ENCODE measurements at places on chromosomes 3 and 15.

DNA sequence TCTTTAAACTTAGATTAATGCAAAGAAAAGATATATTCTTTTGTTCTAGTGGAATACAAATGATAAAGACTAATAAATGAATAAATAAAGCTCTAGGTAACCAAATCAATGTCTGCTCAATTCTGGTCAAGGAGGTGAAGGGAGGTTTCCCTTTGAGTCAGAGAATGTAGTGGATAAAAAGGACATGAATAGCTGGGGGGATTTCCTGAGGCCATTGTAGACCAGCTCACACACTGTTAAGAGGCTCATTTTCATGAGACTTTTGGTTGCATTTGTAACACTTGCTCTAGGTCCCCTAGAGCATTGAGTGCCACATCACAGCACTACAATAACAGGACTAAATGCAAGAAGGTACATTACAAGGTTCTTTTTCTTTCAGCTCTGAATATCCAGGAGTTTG lies 170.7 kb downstream of the TIGIT start:
- no peak for DNase-seq

GRCh38 chr3:37315669-37316068 lies 141.3 kb upstream of the LRRFIP2 start:
- no peak for DNase-seq

DNA sequence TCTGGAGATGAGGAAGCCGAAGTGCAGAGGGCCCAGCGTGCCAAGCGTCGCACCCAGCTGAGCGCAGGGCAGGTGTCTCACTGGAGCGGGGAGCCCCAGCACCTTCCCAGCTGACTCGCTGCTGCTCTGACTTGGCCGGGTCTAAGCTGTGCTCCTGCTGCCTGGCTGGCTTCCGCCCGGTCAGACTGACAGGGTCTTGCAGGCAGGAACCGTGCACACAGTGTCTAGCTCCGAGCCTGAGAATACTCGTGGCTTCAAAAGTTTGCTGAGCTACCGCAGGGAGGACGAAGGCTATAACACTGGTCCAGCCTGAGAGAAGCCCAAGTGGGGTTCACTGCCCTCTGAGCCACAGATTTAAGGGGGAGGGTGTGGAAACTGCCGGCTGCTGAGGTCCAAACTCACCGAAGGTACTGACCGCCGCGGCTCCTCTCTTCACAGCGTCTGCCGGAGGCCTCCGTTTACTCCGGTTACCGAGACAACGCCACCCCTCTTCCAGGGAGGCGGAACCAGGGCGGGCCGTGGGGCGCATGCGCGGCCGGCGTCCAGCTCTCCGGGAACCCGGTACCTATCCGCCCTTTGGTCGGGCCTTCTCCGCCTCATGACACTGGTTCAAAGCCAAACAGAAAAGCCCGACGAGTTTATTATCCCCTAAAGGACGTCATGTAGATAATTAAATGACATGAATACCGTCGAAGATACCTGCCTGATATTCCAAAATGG lies at the start of gene CFAP44:
TSS of gene CFAP44 (minus strand) at position 443 of the 720 bp plus-strand sequence. CDS start 7,829 bp downstream, outside the sequence.
- peak; percentile 21 for DNase-seq

DNA sequence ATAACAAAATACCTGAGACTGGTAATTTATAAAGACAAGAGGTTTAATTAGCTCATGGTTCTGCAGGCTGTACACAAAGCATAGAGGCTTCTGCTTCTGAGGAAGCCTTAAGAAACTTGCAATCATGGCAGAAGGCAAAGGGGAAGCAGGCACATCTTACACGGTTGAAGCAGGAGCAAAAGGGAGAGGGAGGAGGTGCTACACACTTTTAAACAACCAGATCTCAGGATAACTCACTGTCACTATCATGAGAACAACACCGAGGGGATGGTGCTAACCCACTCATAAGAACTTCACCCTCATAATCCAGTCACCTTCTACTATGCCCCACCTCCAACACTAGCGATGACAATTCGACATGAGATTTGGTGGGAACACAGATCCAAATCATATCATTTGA lies 54.4 kb downstream of the ATP8B4 start:
- no peak for DNase-seq

DNA sequence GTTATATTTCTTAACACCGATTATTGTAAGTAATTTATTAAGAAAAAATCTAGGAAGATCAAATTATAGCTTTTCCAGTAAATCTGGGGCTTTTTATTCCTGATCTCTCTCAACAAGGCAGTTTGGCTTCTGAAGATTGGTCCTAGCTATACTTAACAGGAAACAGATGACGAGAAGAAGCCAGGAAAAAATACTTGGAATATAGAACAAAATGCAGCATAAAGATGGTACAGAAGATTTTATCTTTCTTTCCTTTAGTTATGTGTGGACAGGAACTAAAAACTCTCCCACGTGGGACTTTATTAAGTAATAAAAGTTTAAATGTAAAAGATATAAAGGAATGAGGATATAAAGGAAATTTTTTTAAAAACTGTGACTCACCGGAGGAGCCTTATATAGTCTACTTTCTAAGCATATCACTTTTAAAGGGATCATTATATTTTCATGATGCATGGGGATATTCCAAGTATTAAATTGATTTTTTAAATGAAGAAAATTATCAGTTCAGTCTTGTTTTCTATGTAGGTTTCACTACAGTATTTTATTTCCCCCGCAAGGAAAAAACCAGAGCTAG lies 8.2 kb downstream of the B3GNT5 start:
- DNase-seq = no peak

DNA sequence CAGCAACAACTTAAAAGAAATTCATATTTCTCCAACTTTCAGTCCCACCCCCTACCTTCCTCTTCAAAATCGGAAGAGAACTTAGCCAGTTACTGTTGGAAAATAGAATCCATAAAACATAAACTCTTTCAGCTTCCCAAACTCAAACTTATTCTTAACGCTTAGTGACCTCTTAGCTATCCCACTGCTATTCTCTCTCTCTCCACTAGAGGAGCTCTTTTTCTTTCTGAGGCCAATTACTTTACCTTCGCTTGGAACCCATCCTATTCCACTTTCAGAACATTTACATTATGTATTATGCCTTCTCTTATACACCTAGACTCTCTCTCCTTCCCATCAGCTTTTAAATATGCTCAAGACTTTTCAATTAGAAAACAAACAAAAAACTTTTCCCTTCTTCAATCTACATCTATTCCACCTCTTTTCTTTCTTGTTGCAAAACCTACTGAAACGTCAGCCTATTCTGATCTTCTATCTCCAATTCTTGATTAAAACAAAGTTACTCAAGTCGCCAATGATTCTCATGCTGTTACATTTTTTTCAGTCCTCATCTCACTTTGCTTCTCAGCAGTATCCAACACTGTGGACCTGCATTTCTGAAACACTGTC lies 13.4 kb upstream of the GHSR start:
- DNase-seq = no peak

- DNase-seq = no peak
Observed at GRCh38 chr3:108669208-108669607, 79.7 kb downstream of the DZIP3 start.

- no peak for DNase-seq
Observed at GRCh38 chr3:151604891-151605290, 128.8 kb upstream of the AADACL2 start.

DNA sequence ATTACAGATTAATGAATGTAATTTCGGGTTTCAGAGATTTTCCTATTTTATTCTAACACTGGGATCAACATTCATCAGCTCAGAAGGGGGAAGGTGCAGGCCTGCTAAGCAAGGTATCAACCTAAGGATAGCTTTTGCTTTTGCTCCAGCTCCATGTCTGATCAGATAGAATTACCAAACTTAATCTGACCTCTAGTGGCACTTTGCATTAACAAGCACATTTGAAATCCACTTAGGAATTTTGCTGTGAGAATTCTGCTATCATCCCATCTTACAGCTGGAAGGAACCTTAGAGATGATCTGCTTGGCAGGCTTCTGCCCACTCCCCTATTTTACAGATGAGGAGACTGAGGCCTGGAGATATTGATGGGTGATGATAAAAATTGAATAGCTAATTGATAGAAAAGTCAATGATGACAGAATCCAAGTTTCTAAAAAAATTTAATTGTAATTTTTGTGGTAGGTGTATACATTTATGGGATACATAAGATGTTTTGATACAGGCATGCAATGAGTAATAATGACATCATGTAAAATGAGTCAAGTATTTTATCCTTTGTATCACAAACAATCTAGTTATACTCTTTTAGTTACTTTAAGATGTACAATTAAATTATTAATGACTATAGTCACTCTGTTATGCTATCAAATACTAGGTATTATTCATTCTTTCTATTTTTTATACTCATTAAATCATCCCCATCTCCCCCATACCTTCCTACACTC lies 209.2 kb upstream of the ZPLD1 start:
- DNase-seq = no peak

All from activated CD8-positive, alpha-beta memory T cell treated with anti-CD3 and anti-CD28 coated beads for 4 hours (primary cell).